ENCODE measurements at places on chromosomes 7 and 10.

DNA sequence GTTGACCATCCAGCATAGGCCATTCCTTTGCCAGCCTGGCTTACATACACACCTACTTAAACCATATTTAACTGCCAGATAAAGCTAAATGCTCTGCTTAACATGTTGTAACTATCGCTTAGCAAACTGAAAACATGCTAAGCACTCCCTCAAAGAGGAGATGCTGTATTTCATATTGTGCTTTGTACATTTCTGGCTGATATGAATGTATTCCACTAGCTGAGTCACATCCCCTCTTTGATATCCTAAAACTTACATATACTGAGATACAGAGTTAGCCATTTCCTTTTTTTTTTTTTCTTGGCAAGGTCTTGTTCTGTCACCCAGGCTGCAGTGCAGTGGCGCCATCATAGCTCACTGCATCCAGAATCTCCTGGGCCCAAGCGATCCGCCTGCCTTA, 99.4 kb downstream of the TPST1 start:
- H3K27ac ChIP-seq, result no peak overlapping the region
- no peak overlapping the region for H3K4me3 ChIP-seq

GRCh38 chr10:77274046-77274795, 363.4 kb downstream of the KCNMA1 start:
- H3K36me3 ChIP-seq, result peaks cover 15% of the 10 kb centered on the region
- no peaks in the 10 kb centered on the region for H3K27me3 ChIP-seq
- peak overlapping the region; percentile 45 for H3K4me3 ChIP-seq
- peaks cover 71% of the 10 kb centered on the region for H3K4me1 ChIP-seq

DNA sequence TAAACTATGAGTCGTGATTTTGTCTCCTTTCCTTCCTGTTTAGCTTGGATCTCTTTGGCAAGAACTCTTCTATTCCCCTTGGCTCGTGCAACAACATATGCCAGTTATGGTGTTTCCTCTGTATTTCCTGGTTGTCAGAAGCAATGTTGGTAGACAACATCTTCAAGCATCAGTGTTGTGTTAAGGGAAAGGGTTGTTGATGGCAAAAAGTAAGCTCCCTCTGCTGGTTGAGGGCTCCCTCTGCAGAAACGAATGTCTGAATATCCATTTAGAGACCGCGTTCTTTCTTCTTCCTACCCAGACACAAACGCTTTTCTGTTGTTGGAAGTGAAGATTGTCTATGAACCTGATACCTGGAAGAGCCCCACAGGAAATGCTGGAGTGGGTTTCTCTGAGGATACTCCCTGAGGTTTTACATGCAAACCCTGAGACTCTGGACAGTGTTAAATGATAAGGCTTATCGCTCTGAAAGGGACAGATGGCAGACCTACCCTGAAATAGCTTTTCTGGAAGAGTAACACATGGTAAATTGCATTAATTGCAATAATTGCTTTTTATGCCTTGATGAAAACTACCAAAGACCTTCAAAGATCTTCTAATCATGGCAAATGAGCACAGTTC, 23.5 kb upstream of the C1QL3 start:
- H3K27me3 ChIP-seq, result peaks cover 5% of the 10 kb centered on the region
- no peak overlapping the region for H3K4me3 ChIP-seq
- H3K36me3 ChIP-seq, result no peaks in the 10 kb centered on the region
- H3K4me1 ChIP-seq, result no peaks in the 10 kb centered on the region
- peak; percentile 2 for DNase-seq
- no peak overlapping the region for H3K27ac ChIP-seq

DNA sequence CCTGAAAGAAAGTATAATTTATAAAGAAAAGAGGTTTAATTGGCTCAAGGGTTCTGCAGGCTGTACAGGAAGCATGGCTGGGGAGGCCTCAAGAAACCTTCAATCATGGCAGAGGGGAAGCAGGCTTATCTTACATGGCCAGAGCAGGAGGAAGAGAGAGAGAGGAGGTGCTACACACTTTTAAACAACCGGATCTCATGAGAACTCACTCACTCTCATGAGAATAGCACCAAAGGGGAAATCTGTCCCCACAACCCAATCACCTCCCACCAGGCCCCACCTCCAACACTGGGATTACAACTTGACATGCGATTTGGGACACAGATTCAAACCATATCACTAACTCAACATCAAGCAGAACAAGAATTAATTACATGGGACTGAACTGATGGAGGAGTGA, 6.9 kb upstream of the ZNF485 start:
- no peak overlapping the region for H3K27ac ChIP-seq
- DNase-seq, result no peak
- no peak overlapping the region for H3K4me3 ChIP-seq
- peaks cover 7% of the 10 kb centered on the region for H3K27me3 ChIP-seq

DNA sequence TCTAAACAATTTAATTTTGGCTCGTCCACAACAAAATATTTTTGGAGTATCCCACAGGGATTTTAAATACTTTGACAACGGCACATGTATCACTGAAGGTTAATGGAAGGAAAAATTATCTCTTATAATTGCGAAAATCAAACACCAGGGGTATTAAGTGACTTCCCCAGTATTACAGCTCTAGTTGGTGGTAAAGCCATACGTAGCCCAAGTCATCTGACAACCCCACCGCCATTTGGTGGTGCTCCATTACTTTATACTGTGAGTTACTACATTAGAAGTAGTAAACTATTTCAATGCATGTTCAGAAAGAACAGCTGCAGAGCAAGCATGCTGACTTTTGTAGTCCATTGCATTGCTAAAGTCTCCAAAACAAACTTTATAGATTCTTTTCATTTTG, 179.7 kb downstream of the HGF start:
- no peaks in the 10 kb centered on the region for H3K36me3 ChIP-seq
- H3K4me3 ChIP-seq, result no peak overlapping the region
- DNase-seq, result no peak
- H3K27ac ChIP-seq, result no peak overlapping the region

DNA sequence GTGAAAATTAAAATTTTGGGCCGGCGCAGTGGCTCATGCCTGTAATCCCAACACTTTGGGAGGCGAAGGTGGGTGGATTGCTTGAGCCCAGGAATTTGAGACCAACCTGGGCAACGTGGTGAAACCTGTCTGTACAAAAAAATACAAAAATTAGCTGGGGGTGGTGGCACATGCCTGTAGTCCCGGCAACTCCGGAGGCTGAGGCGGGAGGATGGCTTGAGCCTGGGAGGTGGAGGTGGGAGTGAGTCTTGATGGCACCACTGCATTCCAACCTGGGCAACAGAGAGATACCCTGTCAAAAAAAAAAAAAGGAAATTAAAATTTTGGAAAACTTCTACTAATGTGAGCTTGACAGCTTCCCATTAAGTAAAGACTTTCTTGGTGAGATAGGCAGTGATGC, 3.1 kb downstream of the SRRT start:
- H3K27ac ChIP-seq, result peak overlapping the region; percentile 25
- H3K4me1 ChIP-seq, result peaks cover 54% of the 10 kb centered on the region
- no peak overlapping the region for H3K4me3 ChIP-seq
- DNase-seq, result no peak

DNA sequence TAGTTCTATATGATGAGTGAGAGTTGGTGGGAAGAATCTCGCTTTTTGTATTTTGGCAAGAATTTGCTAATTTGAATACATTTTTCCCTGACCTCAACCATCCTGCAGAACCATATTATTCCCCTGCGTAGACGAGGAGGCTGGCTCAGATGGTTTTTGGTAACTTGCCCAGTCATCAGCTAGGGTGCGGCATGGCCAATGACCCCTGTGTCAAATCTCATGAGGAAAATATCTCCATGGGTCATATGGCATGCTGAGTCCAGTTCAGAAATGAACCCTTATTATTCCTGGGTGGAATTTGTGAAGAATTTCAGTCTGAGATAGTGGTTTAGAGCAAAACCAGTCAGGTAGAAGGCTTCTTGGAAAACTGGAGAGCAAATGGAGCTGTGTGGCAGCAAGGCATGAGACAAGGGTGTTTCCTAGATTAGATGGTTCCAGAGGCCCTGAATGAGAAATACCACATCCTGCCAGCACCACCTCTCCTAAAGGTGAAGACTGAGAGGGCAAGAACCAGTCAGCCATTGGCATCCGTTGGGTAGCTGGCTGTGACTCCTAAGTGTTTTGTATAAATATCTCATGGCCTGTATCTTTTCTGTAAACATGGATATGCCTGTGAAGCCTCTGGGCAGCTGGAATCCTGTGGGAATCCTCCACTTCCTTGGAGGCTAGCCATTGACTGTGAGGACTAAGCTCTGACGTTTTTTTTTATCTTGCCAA, 5.8 kb upstream of the UPP1 start:
- H3K4me1 ChIP-seq, result peaks cover 63% of the 10 kb centered on the region
- H3K27me3 ChIP-seq, result peaks cover 4% of the 10 kb centered on the region

- peaks cover 16% of the 10 kb centered on the region for H3K36me3 ChIP-seq
- H3K27me3 ChIP-seq, result no peaks in the 10 kb centered on the region
- no peak overlapping the region for H3K4me3 ChIP-seq
- peaks cover 5% of the 10 kb centered on the region for H3K4me1 ChIP-seq
These were observed 116.4 kb upstream of the ASAH2 start for GRCh38 chr10:50367732-50368131.

GRCh38 chr7:11754123-11754522, 77.9 kb downstream of the THSD7A start:
- H3K36me3 ChIP-seq, result no peaks in the 10 kb centered on the region
- H3K4me3 ChIP-seq, result no peak overlapping the region
- H3K27ac ChIP-seq, result no peak overlapping the region
- H3K27me3 ChIP-seq, result no peaks in the 10 kb centered on the region
- DNase-seq, result no peak

GRCh38 chr10:3687510-3688081, 97.4 kb downstream of the KLF6 start:
- peaks cover 11% of the 10 kb centered on the region for H3K27me3 ChIP-seq
- DNase-seq, result no peak
- H3K27ac ChIP-seq, result no peak overlapping the region

- H3K36me3 ChIP-seq, result no peaks in the 10 kb centered on the region
- no peak overlapping the region for H3K27ac ChIP-seq
- peaks cover 3% of the 10 kb centered on the region for H3K27me3 ChIP-seq
- DNase-seq, result peak; percentile 60
- H3K4me3 ChIP-seq, result no peak overlapping the region
These were observed 1277.1 kb downstream of the GATA3 start for GRCh38 chr10:9331583-9332008.

DNA sequence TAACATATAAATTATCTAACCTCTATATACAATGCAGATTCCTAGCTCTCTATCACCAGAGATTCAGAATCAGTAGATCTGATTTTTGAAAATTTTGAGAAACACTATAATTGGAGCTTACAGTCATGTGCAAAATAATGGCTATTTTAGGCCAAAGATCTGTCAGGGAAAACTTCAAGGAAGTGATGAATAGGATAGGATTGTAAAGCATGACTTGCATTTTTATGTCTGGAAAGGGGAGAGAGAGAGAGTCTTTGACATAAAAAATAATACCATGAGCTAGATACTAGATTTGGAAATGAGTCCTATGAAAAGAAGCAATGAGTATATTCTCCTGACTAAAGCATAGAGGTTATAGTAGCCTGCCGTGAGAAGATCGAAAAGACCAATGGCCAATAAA, 181.1 kb downstream of the SDHAF3 start:
- H3K36me3 ChIP-seq, result no peaks in the 10 kb centered on the region
- no peak overlapping the region for H3K4me3 ChIP-seq
- H3K4me1 ChIP-seq, result no peaks in the 10 kb centered on the region
- no peak overlapping the region for H3K27ac ChIP-seq

GRCh38 chr7:88279323-88279722, 27.4 kb downstream of the STEAP4 start:
- H3K4me1 ChIP-seq, result no peaks in the 10 kb centered on the region
- no peak for DNase-seq
- H3K36me3 ChIP-seq, result no peaks in the 10 kb centered on the region
- H3K4me3 ChIP-seq, result no peak overlapping the region
- no peak overlapping the region for H3K27ac ChIP-seq
- no peaks in the 10 kb centered on the region for H3K27me3 ChIP-seq

DNA sequence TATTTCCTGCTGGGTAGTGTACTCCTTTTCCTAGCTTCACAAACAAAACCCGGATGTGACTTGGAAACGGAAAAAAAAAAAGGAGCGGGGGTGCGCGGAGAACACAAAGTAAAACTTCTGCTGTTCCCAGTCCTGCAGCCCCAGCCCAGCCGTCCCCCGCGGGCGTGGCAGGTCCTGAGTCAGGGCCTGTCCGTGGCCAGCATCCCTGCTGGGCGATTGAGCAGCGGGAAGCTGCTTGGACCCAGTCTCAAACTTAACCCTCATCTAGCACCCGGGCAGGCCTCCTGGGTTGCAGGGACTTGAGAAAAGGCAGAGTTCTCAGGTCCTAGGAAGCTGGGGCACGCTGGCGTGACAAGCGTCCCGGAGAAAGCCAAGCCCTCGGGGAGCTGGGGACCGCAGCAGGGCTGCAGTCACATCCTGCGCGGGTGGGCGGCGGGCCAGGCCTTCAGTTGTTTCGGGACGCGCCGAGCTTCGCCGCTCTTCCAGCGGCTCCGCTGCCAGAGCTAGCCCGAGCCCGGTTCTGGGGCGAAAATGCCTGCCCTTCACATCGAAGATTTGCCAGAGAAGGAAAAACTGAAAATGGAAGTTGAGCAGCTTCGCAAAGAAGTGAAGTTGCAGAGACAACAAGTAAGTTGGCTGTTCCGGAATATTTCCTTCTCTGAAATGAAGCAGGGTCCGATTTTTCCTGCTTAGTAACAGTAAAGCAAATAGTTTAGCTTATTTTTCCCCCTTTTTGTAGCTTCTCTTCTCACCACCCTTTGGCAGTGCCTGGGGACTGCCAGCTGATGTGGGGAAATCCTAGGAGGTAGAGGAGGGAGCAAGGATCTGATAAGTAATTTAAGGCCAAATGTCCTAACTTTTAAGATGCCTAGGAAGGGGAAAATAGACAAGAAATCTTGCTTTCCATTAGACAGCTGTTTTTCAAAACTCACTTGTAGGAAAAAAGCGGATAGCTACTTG, at the start of gene GNG11:
Gene GNG11, plus strand, starts transcription at position 129 of the 960 bp plus-strand sequence. Its CDS starts 403 bp downstream, at position 532.
- peak within 1 kb of the TSS; percentile 97 for H3K27ac ChIP-seq
- H3K4me1 ChIP-seq, result peaks cover 40% of the 10 kb centered on the region
- no peaks in the 10 kb centered on the region for H3K27me3 ChIP-seq
- DNase-seq, result peak; percentile 68
